ENCODE measurements at places on chromosomes 11 and 22. TPM values are rescaled to one million over a fixed set of nuclear protein-coding genes. Genes with fewer than 3 reads are reported as not detected.

DNA sequence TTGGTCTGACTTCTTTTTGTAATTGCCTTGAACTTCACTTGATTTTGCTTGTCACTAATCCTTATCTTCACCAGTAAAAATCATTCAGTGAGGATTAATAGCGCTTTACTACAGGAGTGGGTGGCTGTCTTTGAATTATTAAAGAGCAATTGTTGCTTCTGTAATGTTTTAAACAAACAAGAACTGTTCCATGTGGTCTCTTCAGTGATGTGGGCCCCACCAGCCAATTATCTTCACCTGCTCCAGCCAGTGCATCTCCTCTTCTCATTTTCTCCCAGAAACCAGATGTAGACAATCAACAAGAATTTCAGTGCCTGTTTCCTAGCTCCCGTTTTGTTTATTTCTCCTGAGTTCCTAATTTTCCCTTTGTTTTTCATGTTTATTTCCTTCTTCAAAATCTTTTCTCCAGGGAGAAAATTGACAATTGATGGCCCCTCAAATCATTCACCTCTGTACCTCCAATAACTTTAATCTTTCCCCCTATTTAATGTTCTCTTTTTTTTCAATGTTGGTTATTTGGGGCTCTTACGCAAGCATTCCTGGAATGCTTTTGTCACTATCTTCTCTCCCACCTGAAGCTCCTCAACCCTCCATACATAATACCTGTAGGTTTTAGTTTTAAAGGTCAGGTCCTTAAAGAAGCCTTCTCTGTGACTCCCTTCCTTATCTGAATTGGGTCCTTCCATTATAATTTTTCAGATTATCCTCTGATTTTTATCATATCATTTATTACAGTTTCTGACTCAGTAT lies 115.1 kb downstream of the ARFGAP2 start:
- DNase-seq = no peak

OR10D3 gene
- 0.29 TPM for total RNA-seq

ARHGAP32 gene
- 45.3 TPM for total RNA-seq

DNA sequence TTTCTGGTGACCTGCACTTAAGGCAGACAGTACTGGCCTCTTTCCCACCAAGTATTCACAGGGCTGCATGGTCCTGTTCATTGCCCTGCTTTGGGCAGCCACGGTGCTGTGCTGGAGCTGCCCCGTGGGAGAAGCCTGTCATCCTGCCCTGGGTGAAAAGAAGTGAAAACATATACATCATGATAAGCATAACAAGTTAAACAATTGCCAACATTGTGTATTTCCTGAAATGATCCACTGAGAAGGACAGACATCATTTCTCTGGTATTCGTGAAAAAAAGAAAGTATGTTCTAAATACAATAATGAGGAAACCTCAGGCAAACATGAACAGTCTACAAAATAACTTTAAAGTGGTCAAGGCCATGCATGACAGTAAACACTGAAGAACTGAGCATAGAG lies 393.1 kb downstream of the TMEM135 start:
- DNase-seq = no peak

- no peak for DNase-seq
These were observed 57.8 kb upstream of the TCF20 start for GRCh38 chr22:42328130-42328783.

LDLRAD3 gene
- total RNA-seq = 59.9 TPM

GRCh38 chr11:97430877-97431276 lies 1041.1 kb downstream of the JRKL start:
- no peak for DNase-seq
